Hematopoietic multipotent progenitor cell treated with erythropoietin and hydrocortisone succinate and interleukin-3 and kit ligand, for 4 days (in vitro differentiated cells): ENCODE measurements at places on chromosomes 6 and 20.

GRCh38 chr6:139647016-139647415 is 272.6 kb upstream of the CITED2 start:
- DNase-seq: no peak

DNA sequence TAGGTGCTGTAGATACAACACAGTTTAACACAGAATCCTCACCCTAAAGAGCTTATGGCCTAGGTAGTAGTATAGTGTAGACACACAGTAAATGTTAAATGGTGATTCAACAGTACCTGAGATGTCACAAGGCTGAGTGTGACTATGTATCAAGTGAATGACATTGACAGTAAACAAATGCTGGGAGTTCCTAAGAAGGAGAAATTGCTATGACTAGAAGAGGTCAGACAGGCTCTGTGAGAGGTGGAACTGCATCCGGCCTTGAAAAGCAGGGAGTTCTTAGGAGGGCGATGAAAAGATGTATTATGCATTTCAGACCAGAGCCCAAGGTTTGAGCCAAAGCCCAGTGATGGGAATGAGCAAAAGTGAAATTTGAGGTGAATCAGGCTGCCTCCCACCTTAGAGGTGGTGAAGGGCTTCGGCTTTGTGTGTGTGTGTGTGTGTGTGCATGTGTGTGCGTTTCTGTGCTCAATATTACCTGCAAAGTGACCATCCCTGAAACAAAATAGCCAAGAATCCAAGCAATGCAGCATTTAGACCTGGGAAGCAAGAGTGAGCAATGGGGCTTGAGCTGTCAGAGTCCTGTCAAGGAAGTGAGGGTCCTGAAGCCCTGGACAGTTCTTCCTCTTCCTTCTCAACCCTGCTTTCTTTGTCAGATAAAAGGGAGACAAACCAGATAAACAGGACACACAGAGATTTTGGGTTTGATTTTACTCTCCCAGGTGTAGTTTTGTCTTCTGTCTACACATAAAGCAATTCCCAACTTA is 32.3 kb upstream of the CITED2 start:
- no peak for DNase-seq

DNA sequence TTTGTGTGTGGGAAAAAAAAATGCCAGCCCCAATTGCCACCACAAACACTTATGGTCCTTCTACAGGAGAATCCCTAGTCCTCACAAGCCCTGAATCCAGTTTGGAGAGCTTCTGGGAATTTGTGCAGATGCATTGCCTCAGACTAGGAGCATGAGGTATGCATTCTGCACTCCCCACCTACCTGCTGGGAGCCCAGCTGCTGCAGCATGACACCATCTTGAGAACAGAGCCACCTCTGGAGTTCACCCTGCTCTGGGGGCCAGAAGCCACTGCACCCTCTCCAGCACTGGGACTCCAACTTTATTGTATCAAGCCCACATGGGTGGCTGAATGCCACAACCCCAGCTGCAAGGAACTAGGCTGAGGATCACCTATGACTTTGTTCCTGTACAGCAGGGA is 568.5 kb upstream of the ID4 start:
- DNase-seq: no peak

DNA sequence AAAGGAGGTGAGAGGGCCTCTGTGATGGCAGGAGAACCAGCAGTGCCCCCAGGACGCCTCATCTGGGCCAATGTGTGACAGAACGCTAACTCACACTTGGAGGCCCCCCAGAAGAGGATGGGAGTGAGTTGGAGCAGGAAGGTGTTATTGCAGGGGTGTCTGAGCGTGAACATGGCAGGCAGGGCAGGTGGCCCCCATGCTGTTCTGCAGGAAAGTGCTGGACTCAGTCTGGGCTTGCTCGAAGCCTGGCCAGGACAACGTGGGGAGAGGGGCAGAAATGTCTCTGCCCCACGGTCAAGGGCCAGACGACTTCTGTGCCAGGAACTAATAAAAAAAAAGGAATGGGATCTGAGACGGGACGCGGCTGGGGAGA is 931 bp upstream of the EBF4 start:
- no peak for DNase-seq

DNA sequence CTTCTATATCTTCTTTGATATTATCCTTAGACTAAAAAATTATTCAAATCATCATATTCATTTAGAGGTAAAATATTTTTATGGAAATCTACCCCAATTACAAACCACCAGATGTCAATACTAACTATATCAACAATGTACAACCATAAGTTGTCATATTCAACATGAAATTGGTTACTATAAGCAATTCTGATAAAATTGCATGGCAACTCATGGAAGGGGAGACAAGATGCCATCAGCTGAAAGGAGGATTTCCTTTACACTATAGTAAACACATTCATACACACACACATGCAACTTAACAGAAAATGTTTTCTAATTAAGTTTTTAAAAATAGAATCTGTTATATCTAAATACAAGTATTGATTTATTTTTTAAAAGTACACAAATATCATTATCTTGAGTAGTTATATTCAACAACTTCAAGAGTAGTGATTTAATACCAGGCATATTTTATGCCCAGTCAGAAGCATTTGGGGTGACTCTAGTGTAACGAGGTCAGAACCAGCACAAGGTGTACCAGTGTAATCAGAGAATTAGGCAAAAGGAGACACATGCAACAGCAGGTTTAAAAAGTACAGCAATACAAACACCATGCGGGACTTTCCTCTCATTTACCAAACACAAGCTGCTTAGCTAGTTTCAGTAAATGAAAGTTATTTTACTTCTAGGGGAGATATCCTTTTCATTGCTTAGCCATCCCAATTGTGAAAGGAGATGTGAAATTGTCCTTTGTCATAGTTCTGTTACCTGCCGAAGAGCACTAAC is 1.0 kb downstream of the FILIP1 start:
- no peak for DNase-seq

DNA sequence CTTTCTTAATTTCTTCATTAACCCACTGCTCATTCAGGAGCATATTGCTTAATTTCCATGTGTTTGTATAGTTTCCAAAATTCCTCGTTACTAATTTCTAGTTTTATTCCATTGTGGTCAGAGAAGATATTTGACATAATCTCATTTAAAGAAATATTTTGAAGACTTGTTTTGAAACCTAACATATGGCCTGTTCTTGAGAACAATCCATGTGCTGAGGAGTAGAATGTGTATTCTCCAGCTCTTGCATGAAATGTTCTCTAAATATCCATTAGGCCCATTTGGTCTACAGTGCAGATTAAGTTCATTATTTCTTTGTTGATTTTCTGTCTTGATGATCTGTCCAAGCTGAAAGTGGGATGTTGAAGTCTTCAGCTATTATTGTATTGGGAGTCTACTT is 251.7 kb downstream of the ALDH8A1 start:
- DNase-seq: no peak

GRCh38 chr6:110179406-110180227 is at the start of gene WASF1:
TSS of gene WASF1 (minus strand) at chr6:110179670. CDS start at chr6:110127601, 52,069 bp downstream.
- peak; percentile 98 for DNase-seq

- no peak for DNase-seq
Observed at GRCh38 chr6:20771409-20771808, 237.2 kb downstream of the CDKAL1 start.

- no peak for DNase-seq
Observed at GRCh38 chr6:42441697-42442081, 10.0 kb downstream of the TRERF1 start.

DNA sequence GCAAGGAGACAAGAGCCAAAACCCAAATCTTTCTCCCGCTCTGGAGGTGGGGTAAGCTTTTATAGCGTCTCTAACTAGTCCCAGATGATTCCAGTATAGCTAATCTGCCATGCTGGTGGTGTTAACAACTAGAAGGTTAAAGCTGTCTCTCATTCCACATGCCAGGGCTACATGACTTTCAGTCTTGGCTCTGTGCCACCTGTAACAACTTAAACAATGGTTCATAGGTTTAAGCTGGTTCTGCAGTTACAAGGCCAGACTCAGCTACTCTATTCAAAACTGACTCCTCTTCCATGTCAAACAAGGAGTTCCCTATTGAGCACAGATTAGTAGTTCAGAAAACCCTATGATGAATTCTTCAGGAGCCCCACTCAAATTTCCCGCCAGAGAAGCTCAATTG is 128.9 kb downstream of the ELOVL4 start:
- no peak for DNase-seq

- DNase-seq: no peak
Observed at GRCh38 chr6:109088995-109089394, 5.7 kb downstream of the SESN1 start.

DNA sequence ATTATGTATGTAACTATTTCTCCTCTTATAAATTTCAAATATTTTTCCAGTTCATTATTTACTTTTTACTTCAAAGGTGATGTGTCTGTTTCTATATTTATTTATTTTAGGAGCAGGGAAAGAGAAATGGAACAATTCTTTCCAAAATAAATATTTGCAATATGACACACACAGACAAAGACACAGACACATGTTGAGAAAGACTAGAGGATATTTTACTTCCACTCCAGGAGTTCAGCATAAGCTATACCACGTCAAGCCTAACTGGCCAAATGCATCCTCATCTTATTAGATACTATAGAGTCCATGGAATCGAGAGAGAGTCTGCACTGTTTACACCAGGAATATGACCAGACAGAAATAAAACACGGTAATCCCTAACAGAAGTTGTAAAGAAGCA is 13.3 kb downstream of the RALGAPA2 start:
- DNase-seq: no peak

DNA sequence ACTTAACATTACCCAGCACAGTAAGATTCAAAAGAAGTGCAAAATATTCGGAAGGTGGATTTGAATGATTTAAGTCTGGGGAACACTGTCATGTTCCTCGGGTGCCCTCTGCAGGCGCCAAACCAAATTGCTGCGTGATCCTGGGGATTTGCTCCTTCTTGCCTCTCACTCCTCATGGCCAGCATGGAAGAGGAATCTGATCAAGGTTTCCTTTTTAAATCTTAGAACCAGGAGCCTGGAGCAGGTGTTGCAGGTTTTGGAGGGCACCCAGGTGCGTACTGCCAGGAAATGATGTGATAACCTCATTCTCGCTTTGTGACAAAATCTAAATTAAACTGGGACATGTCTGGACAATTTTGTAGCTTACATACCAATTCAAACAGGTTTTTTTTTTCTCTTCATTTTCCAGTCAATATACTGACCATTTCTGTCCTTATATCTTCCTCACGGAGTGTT is 8.1 kb upstream of the PFDN4 start:
- DNase-seq: peak; percentile 84

GRCh38 chr6:35603326-35604202 is 85.2 kb downstream of the FKBP5 start:
- no peak for DNase-seq

GRCh38 chr6:120484146-120484545 is 850.1 kb downstream of the TBC1D32 start:
- DNase-seq: no peak

GRCh38 chr6:149984773-149985172 is 21.0 kb downstream of the ULBP1 start:
- no peak for DNase-seq

DNA sequence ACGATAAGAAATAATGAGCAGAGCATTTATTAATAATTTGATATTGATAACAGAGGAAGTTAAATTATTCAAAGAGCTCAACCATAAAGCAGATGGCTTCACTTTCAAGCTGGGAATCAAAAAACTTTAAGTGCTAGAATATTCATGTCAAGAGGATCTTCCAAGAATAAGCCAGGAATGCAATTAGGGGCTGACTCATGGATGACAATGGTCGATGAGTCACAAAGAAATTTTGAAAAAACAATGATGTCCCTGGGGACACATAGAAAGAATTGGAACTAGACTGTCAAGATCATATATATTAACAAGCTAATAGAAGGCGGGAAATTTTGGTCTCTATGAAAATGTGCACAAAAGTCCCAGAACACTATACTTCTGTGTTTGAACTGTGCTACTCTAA is 304.1 kb downstream of the LAMA2 start:
- no peak for DNase-seq

- DNase-seq: no peak
Observed at GRCh38 chr20:35820715-35821114, 48.9 kb downstream of the PHF20 start.

GRCh38 chr6:12944001-12944400 is 227.4 kb downstream of the PHACTR1 start:
- DNase-seq: peak; percentile 32

GRCh38 chr20:7492257-7492656 is 448.0 kb downstream of the HAO1 start:
- DNase-seq: no peak

DNA sequence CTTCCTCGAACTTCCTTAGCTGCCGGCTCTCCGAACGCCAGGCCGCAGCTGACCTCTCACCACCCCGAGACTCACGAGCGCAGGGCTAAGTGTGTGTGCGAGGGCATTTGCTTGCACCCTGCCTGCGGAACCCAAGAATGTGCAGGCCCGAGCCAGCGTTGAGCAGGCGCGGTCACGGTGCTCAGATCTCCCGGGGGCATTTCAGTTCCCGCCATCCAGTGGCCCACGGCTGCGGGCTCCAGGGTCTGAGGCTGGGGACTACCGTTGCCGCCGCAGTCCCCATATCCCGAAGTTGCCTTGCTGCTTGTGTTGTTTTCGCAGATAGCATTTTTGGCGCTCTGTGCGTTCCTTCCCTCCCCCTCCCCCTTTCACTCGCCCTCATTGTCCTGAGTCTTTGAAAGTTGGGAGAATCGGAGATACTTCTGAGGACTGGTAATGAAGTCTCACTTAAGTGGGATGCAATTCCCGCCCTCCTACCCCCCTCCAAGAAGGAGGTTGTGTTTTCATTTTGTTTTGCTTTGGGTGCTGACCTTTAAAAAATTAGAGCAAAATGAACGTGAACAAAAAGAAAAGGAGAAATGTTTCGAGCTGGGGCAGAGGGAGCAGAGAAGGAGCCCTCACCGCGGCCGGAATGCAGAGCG is 1.7 kb downstream of the NR2E1 start:
- peak; percentile 30 for DNase-seq

- peak; percentile 72 for DNase-seq
Observed at GRCh38 chr6:99434702-99435530, 9.8 kb upstream of the PNISR start.

- DNase-seq: no peak
Observed at GRCh38 chr6:53646606-53647005, 18.9 kb downstream of the KLHL31 start.

GRCh38 chr20:50980071-50980681 is 21.6 kb downstream of the MOCS3 start:
- no peak for DNase-seq

DNA sequence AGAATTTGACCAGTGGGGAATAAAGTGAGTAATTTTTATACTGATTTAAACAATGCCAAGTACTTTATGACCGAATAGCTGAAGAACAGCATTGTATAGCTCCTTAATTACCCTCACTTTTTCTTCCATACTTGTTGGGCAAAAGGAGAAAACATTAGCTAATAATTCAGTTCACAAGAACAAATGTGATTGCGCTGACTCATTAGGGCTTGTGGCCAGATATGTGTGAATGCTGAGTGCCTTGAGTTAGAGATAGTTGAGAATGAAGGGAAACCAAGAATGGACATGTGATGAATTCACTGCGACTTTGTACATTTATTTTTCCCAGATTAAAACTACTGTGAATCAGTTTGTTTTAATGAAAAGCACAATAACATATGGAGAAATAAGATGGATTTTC is 669.4 kb downstream of the TFAP2A start:
- no peak for DNase-seq

DNA sequence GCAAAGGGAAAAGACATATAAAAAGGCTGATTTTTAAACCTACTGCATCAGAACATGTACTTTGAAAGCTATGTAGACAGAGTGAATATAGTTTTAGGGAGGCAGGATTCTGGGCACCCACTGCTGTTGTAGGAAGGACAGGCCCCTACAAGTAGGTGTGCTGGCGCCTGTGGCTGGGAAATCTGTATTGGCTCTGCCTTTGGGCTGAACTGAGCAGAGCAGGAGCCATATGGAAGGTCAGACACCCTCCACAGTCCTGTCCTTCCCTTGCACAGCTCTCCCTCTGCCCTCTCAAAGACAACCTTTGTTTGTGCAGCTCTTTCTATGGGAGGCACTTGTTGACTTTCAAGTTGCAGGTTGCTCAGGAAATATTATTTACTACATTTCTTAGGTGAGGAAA is 18.4 kb upstream of the ULBP3 start:
- no peak for DNase-seq
